ENCODE measurements at places on chromosomes 7 and 10.

DNA sequence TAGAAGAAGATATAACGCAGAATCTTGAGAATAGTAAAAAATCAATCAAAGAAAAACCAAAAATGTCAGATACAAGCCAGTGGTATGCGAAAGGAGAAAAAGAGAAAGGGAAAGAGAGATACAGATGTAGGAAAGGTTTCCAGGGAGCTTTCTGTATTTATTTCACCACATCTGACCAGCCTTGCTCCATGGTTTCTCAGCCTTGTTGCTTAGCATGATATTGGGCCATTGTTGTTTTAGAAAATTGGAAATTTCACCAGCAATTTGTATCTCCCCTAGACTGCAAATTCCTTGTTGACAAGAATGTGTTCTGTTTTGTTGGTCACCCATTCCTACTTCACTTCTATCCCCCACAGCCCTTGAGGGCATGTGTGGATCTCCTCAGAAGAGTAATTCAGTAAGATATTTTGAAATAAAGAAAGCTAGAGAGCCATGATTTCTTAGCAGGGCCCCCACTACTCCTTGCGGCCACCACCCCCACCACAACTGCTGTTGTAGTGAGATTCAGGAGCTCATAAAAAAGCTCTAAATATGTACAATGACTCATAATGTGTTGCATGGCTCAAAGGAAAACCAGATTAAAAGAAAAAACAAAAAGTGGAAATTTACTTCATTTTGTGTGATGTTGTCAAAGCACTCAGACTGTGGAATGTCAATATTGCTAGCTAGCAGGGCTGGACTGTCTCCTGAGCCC, 138.7 kb downstream of the CHRM2 start:
- DNase-seq, result no peak

DNA sequence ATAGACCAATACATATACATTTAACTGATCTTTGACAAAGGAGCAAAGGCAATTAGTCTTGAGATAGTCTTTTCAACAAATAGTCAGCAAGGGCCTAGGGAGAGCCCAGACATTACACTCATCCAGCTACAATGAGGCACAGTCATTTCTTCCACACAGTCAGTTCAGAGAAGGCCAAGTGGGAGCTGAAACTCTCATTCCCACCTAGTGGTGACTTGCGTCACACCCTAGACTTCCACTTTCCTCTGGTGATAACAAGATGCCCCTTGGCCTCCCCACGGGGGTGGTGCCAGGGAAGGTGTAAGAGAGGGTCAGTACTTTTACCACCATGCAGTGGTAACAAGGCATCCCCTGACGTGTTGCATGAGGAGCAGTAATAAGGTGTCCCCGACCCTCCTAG, 8.0 kb downstream of the FRMPD2 start:
- DNase-seq, result no peak

DNA sequence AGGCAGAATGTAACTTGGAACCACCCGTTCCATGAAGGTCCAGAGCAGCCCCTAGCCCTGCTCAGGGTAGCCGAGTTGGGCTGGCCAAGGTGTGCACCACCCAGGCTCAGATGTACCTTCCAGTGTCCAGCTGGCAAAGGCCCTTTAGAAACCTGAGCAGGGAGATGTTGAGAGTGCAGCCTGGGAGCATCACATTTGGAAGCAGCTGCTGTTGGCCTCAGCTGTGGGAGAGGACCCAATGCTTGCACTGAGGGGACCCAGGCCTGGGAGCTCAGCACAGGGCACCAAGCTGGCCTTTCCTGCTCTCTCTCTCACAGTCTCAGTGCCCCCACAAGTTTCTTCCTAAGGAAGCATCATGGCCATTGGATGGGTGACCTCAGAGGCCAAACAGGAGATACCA, 33.5 kb downstream of the ANXA8 start:
- no peak for DNase-seq

DNA sequence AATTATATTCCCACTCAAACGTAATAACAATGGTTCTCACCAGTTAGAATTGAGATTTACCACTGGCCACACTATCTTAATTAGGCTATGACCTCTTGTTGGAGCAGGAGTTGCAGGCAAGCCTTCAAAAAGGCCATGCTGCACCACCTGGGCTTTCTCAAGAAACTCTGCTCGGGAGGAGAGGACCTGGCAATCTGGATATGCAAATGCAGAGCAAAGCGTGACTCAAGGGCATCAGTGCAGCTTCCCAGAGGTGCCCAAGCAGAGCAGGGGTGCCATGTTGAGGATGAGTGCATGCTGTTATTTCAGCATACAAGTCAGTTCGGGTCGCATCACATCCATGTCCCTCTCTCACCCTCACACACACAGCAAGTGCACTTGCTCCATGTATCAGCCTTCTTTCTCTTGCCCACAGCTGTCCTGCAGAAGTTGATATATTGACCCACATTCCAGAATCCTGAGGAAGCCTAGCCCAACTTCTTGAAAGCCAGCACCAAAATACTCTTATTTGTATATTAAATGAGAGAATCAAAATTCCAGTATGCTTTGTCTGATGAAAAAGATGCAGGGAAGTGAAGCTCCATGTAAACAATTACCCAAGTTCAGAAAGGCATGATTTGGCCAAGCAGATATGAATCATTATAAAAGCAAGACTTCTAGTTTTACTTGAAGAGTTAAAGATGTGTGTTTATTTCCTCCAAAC, 55.7 kb upstream of the IL6 start:
- DNase-seq, result no peak

- no peak for DNase-seq
These were observed 36.2 kb upstream of the CCDC7 start for GRCh38 chr10:32409741-32410140.

DNA sequence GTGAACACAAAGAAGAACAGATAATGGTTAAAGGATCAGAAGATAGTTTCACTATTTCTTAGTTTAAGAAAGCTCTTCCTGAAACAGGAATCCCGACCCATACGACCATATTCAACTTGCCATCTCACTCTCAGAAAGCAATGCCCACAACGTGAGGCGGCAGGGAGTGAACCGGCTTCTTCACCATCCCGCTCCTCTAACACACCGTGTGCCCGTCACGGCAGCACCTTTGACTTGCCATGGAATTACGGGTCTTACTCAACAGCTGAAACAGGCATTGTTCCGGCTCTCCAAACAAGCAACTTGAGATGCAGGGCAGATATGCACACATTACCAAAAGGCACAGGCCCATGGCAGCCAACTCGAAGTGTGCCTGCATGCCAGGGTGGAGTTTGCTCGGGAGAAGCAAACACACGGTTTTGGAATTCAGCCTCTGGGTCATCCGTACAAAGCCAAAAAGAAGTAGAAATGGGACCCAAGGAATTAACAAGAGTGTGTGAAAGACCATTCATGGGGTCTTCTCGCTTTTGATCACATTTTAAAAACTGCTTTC, 293.6 kb downstream of the DNAJB6 start:
- DNase-seq, result no peak

- DNase-seq, result no peak
These were observed 23.5 kb upstream of the PRF1 start for GRCh38 chr10:70626056-70626455.

DNA sequence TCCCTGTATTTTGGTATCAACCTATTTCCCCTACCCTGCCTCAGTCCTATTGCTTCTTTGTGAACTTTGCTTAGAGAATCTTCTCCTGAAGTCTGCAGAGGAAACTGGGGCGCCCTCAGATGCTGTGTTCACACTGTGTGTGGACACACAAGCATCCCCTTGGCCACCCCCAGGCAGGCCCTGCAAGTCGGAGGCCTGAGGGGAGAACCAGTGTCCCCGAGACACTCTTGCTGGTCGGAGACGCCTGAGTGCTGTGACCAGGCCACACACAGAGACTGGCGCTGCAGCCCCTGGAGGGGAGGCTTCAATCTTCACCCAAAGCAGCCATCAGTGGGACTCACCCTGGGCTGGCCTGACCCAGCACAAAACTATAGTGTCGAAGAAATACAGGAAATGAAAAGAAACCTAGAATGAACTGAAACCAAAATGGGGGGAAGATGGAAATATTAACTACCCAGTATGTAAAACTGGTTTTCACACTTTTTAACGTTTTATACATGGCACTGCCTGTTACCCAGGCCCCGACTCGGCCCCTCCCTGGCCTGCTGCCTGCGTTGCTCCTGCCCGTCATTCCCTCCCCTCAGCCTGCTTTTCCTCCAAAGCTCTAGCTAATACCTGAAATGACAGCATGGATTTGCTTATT, 48.4 kb upstream of the FAM20C start:
- DNase-seq, result no peak

DNA sequence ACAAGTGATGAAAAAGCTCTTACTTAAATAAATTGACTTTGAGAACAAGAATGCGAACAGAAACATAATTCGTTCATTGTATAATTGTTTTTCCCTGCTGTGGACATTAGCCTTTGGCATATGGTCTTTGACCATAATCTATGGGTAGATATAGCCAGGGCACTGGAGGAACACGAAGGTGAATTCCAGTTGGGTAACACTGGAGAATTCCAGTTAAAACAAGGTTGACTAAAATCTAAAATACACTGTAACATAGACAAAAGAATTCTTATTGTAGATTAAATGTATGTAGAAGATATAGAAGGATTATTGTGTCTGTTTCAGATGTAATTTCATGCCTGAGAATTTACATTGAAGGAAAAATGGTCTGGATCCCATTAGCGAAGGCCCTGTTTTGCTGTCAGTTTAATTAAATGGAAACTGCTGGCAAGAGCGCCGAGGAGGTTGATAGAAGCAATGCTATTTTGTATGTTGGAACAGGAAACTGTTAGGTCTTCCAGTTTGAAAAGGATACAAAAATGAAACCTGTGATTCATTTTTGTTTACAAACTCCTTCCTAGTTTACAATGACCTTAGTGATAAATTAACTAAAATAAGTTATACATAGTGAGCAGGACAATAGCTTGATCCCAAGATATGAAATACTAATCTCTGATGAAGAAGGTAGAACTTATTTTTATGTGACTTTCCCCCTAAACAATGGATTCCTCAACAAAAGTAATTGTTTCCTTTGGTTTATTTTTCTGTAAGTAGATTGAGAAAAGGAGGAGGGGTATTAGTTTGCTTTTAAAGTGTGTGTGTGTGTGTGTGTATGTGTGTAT, 68.9 kb downstream of the ARID5B start:
- DNase-seq, result no peak
